ENCODE measurements at places on chromosomes 16 and 17. TPM values are rescaled to one million over a fixed set of nuclear protein-coding genes. Genes with fewer than 3 reads are reported as not detected.
A peak's percentile ranks its signal among the peaks of the same experiment; 100 is the strongest.

Gene TMEM98
- 133 TPM for total RNA-seq

Gene TMEM100
- total RNA-seq, result 0.54 TPM

Gene CHRNE
- total RNA-seq, result 0.21 TPM

Gene FOXN1
- not detected for total RNA-seq

Gene CORO6
- 3.1 TPM for total RNA-seq

Gene ASIC2
- not detected for total RNA-seq

DNA sequence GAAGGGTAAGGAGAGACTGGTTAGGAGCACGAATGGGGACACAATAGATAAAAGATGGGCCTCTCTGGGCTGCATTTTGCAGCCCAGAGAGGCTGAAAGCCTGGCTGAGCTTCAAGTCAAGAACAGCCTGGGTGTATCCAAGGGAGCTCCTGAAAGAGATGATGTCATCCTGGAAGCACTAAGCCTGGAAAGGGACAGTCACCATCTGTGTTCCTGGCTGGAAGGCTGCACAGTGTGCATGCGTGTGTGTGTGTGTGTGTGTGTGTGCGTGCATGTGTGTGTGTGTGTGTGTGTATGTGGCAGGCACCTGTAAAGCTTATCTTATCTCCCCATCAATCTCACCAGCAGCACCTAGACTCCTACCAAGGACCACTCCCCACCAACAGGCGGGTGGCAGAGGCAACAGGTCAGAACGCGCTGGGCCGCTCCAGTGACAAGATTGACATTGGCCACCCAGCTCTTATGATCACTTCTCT lies 44.1 kb downstream of the COG7 start:
- H3K4me3 ChIP-seq, result no peak overlapping the region
- H3K27me3 ChIP-seq, result no peaks in the 10 kb centered on the region
- H3K4me1 ChIP-seq, result peaks cover 16% of the 10 kb centered on the region
- no peak for DNase-seq

DNA sequence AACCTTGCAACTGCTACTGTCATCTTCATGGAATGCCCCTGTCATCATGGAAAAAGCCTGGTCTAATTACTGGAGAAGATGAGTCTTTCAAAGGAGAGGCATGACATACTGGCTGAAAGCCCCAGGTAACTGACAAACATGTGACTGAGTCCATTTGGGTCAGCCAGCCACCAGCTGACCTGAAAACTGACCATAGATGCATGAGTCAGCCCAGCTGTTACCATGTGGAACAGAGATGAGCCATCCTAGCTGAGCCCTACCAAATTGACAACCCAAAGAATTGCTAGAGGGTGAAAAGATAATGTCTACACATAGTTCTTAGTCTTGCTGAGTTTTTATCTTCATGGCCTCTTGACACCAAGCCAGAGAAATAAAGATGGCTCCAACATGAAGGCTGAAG lies 311.8 kb downstream of the UTP18 start:
- H3K4me3 ChIP-seq, result no peak overlapping the region
- H3K36me3 ChIP-seq, result no peaks in the 10 kb centered on the region
- H3K27ac ChIP-seq, result no peak overlapping the region
- no peak for DNase-seq
- peaks cover 15% of the 10 kb centered on the region for H3K27me3 ChIP-seq

GRCh38 chr17:31834448-31834847 lies 24.6 kb downstream of the COPRS start:
- H3K4me3 ChIP-seq, result no peak overlapping the region
- H3K4me1 ChIP-seq, result no peaks in the 10 kb centered on the region
- H3K27me3 ChIP-seq, result peaks cover 2% of the 10 kb centered on the region
- DNase-seq, result no peak
- H3K27ac ChIP-seq, result no peak overlapping the region

GRCh38 chr16:78311831-78312230 lies 212.4 kb downstream of the WWOX start:
- H3K27me3 ChIP-seq, result no peaks in the 10 kb centered on the region
- peaks cover 23% of the 10 kb centered on the region for H3K4me1 ChIP-seq
- peak overlapping the region; percentile 57 for H3K27ac ChIP-seq
- H3K36me3 ChIP-seq, result no peaks in the 10 kb centered on the region

- H3K27ac ChIP-seq, result no peak overlapping the region
- H3K27me3 ChIP-seq, result no peaks in the 10 kb centered on the region
- H3K36me3 ChIP-seq, result no peaks in the 10 kb centered on the region
- H3K4me3 ChIP-seq, result no peak overlapping the region
- DNase-seq, result no peak
- no peaks in the 10 kb centered on the region for H3K4me1 ChIP-seq
These were observed 17.8 kb downstream of the SCPEP1 start for GRCh38 chr17:56995766-56996165.

DNA sequence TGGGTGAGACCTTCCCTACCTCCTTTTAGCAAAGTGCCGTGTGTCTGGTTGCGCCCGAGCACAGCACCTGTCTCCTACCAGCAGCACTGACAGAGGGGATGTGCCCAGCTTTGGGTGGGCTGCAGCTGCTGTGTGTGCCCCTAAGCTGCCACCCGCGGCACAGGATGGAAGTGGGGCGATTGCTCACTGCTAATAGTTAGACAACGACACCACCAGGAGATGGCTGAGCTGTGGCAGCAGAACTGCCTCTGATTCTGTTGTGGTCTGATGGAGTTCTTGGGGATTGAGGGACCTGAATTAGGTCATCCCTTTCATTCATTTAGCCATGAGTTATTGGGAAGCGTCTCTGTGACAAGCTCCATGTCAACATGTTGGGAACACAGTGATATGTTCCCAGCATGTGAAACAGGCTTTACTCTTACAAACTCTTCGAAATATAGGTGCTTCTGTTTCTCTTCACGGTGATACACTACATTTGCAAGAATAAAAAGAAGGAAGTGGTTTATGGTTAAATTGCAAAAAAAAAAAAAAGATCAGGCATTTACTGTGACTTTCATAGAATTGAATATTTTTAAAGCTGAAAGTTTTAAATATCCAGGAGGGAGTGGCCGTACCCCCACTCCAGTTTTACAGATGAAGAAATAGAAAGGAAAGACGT lies 184.4 kb downstream of the MAF start:
- H3K4me3 ChIP-seq, result no peak overlapping the region
- H3K36me3 ChIP-seq, result no peaks in the 10 kb centered on the region
- H3K4me1 ChIP-seq, result peaks cover 23% of the 10 kb centered on the region

DNA sequence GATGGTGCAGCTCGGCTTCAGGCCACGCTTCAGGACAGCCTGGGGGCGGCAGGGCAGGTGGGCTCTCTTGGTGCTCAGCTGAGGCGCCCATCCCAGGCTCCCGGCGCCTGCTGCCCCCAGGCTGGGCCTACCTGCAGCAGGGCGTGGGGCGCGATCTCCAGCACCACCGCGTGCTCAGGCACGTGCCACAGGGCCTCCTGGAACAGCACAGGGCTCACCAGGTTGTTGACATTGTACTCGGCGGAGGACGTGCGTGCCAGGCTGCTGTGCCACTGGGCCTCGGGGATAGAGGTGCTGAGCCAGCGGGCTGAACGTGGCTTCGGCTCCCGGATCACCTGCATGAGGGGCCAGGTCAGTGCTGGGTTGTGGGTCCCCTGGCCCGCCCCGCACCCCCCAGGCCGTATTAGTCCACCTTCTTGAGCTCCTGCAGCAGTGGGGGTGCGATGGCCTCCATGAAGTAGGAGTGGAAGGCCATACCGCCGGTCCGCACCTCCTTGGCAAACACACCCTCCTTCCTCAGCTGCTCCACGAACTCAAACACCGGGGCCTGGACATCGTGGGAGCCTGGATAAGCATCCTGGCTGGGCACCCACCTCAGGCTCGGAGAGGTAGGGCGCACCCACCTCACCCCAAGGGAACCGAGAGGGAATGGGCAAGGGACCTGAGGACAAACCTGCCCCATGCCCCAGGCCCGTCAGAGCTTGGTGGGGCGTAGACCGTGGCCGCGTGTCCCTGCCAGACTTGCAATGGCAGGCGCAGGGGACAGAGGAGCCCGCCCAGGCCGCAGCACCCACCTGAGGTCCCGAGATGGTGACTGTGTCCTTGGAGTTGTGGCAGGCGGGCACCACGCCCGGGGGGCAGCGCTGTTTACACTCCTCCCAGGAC lies 9.0 kb downstream of the FASN start:
- no peaks in the 10 kb centered on the region for H3K36me3 ChIP-seq
- no peaks in the 10 kb centered on the region for H3K27me3 ChIP-seq
- H3K27ac ChIP-seq, result no peak overlapping the region
- DNase-seq, result no peak
- no peaks in the 10 kb centered on the region for H3K4me1 ChIP-seq

DNA sequence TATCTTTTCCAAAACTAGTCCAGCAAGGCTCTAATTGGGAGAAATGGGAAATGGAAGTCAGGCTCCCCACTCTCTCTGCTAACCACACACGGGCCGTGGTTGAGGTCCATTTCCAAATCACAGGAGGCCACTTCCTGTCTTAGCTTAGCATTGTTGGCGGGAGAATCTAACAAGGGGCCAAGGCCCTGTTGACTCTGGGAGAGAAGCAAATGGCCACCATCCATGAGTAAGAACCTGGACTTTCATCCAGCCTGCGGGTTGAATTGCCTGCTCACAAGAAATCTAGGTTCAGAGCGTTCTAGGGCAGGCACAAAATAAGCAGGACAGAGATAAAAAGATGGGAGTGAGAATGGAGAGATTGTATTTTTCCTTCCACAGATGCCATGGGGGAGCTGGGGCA lies 5.7 kb downstream of the FAM20A start:
- H3K27ac ChIP-seq, result no peak overlapping the region
- H3K4me1 ChIP-seq, result peaks cover 15% of the 10 kb centered on the region
- peaks cover 21% of the 10 kb centered on the region for H3K27me3 ChIP-seq
- H3K36me3 ChIP-seq, result no peaks in the 10 kb centered on the region
- H3K4me3 ChIP-seq, result no peak overlapping the region
